ENCODE measurements at places on chromosomes 16 and 17.

GRCh38 chr17:6546069-6546718 is 10.2 kb downstream of the PITPNM3 start:
- DNase-seq = no peak

DNA sequence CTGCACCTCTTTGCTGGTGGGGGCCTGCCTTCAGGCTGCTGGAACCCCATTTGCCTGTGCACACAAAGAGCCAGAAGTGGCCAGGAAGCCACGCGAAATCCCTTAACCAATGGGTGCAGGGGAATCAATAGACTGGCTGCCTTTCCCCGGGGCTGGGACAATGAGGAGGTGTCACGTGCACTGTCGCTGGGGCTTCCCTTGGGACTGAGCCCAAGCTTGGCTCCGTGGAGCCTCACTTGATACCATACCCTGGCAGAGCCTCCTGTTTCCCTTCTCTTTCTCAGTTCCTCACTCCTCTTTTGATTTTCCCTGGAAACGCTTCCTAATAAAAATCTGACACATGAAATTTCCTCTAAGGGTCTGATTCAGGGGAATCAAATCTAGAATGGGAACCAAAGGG is 38.8 kb upstream of the C16orf82 start:
- no peak for DNase-seq

- no peak for DNase-seq
Measured at GRCh38 chr17:51279183-51279582, 18.8 kb downstream of the UTP18 start.

DNA sequence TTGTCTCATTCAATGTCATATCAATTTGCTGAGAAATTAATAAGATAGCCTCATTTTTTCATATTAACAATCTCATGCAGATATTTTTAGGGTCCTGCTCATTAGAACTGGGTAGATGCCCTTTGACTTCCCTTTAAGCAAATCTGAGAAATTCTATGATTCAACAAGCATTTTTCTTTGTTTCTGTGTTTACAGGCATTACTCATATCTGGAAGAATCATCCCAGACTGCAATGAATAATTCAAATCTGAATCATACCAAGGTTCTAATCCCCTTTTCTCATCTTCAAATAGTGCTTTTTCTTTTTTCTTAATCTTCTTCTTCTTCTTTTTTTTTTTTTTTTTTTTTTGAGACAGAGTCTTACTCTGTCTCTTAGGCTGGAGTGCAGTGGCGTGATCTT is 69.2 kb upstream of the KIFC3 start:
- no peak for DNase-seq

Measured in gastrocnemius medialis (tissue), 4 donors.